CD4-positive, alpha-beta T cell treated with Interleukin-6 for 4 hours (primary cell): ENCODE measurements at places on chromosomes 2 and 18.

DNA sequence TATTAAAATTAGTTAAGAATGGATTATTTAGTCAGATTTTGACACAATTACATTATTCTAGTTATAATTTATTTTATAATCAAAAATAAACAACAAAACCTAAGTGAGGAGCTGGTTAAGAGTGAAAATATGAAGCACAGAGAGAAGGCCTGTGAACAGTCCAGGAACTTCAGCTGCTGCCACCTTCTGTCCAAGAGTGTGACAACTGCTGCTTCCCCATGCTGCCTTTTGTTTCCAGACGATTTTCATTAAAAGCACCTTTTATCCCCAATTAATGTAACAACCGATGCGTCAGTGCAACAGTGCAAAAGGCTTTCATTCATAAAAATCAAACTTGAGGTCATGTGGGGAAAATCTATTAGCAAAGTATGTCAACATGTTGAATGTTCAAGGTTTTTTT, 363.6 kb downstream of the CTNNA2 start:
- DNase-seq, result no peak

- peak; percentile 47 for DNase-seq
Observed at GRCh38 chr2:12504443-12504842, 212.3 kb upstream of the TRIB2 start.

DNA sequence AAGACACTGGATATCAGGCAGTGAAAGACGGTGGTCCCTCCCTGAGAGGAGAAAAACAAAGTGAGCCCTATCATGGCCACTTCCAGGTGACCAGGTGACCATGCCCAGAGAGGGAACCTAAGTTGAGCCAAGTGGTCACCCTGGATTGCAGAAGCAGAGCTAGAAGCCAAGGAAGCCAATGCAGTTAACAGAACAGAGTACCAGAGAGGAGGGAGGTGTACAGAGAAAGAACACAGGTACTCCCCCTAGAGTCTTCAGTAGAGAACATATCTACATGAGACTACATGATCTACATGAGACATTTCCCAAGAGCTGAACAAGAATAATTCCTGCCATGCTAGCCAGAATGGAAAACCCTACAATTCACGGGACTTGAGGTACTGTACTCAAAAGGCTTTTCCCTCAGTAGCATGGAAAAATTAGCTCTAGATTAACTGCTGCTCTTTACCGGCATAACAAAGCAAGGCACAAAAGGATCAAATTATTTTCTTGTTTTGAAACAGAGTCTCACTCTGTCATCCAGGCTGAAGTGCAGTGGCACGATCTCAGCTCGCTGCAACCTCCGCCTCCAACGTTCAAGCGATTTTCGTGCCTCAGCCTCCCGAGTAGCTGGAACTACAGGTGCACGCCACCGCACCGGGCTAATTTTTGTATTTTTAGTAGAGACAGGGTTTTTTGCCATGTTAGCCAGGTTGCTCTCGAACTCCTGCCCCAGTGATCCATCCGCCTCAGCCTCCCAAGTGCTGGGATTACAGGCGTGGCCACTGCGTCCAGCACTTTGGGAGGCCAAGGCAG, 23.5 kb downstream of the ROCK2 start:
- DNase-seq, result no peak

GRCh38 chr2:42425697-42426096, 64.7 kb upstream of the COX7A2L start:
- no peak for DNase-seq

- no peak for DNase-seq
Observed at GRCh38 chr18:43312891-43313290, 35.6 kb upstream of the SYT4 start.

DNA sequence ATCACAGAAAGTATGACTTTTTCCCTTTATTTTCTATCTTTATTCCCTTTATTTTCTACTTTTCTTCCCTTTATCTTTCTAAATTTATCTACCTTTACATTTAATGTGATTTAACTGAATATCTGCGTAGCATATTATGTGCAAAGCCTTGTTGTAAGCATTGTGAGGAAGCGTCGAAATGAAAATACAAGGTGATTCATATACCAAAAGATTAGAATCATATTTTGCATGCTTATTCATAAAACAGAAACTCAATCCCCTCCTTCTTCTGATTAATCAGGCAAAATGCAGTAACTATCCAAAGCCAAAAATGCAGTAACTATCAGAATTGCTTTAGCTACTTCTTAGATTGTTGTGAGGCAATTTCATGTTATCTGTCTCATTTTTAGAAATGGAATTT, 393.0 kb downstream of the CDH19 start:
- no peak for DNase-seq

GRCh38 chr2:197668296-197668695, 7.1 kb downstream of the RFTN2 start:
- DNase-seq, result no peak

GRCh38 chr2:227464361-227464760, 7.6 kb upstream of the AGFG1 start:
- no peak for DNase-seq

- DNase-seq, result no peak
Observed at GRCh38 chr18:3524706-3525105, 74.7 kb downstream of the TGIF1 start.

GRCh38 chr2:46748735-46749531, 166.7 kb downstream of the MCFD2 start:
- DNase-seq, result no peak

GRCh38 chr2:201915446-201915845, 109.1 kb downstream of the CDK15 start:
- DNase-seq, result no peak

GRCh38 chr2:196077821-196078220, 9.2 kb upstream of the DNAH7 start:
- DNase-seq, result no peak

DNA sequence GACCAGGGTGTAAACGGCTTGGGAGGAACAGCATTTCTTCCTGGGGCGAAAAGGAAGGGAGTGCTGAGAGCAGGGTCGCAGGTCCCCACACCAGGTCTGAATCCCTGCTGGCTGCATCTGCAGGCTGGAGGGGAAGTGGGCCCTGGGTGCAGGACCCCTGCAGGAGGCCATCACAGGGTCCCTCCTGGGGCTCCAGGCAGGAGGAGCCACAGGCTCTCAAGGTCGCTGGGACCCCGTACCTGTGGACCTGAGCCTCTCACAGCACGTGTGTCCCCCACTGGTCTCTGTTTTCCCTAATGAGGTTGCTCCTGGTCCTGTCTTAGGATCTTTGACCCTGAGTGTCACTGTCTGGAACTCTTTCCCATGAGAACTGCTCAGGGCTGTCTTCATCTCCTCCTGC, 147.8 kb upstream of the ZNF236 start:
- DNase-seq, result no peak

DNA sequence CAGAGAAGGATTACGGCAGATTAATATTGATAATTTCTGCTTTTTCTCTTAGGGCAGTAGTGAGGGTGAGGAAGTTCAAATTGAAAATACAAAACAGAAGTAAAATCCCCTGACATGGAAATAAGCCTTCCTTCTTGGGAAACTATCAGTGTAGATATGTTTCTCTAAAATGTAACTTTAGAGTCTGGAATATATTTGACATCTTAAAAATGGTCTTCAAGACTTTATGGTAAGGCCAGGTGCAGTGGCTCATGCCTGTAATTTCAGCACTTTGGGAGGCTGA, 33.0 kb downstream of the INPP5D start:
- DNase-seq, result no peak

DNA sequence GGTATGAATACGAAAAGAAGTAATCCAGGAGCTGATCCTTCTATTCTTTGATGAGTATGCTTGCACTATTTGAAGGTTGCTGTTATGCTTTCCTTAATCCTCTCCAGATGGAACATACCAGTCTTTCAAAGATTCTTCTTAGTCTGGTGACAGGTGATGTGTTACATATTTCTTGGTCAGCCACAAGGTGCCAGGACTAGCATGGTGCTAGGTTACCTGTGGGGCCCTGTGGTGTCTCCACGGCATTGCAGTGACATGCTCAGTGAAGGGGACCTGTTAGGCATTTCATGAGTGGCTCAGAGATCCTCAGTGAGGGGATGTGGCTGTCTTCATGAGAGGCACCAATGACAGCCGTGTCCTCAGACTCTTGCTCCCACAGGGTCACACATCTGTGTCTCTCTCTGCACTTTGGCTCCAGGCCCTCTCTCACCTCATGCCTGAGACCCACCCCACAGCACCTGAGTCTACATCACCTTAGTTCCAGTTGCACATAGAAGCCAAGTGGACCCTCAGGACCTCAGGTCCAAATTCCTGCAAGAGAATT, 13.1 kb upstream of the RAB31 start:
- no peak for DNase-seq

GRCh38 chr2:10845640-10846039, 33.1 kb upstream of the PDIA6 start:
- no peak for DNase-seq

DNA sequence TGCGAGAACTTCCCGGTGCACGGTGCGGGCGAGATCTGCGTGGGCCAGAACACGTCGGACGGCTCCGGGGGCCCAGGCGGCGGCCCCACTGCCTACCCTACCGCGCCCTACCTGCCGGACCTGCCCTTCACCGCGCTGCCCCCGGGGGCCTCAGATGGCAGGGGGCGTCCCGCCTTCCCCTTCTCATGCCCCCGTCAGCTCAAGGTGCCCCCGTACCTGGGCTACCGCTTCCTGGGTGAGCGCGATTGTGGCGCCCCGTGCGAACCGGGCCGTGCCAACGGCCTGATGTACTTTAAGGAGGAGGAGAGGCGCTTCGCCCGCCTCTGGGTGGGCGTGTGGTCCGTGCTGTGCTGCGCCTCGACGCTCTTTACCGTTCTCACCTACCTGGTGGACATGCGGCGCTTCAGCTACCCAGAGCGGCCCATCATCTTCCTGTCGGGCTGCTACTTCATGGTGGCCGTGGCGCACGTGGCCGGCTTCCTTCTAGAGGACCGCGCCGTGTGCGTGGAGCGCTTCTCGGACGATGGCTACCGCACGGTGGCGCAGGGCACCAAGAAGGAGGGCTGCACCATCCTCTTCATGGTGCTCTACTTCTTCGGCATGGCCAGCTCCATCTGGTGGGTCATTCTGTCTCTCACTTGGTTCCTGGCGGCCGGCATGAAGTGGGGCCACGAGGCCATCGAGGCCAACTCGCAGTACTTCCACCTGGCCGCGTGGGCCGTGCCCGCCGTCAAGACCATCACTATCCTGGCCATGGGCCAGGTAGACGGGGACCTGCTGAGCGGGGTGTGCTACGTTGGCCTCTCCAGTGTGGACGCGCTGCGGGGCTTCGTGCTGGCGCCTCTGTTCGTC, 1.7 kb downstream of the FZD7 start:
- peak; percentile 41 for DNase-seq

DNA sequence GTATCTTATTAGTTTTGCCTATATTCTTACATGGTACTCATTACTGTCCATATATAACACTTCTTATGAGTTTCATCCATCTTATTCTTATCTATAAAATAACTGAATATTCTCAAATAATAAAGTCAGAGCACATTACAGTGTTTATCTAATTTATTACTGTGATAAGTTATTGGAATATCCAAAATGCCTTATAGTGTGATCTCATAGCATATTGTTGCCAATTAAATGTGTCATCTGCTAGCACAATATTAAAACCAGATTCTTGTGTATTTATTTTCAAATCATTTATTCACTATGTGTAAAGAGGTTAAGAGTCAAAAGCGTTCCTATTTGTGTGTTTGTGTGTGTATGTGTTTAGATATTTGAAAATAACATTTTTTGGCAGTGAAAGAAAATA, 151.9 kb downstream of the WDR7 start:
- no peak for DNase-seq

DNA sequence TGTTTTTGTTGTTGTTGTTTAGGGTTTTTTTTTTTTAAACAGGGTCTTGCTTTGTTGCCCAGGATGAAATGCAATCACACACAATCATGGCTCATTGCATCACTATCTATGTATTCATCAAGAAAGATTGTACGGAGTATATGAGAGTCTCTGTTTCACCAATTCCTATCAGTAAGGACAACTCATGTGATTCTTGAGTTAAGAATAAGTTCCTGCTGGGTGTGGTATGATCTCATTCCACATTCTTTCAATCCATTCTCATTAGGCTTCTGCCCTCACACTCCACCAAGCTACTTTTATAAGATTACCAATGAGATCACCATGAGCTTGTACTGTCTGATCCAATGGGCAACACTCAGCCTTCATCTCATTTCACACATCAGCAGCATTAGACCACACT, 9.1 kb upstream of the AP1S3 start:
- DNase-seq, result no peak

- no peak for DNase-seq
Observed at GRCh38 chr2:27885234-27885633, 5.0 kb downstream of the RBKS start.

DNA sequence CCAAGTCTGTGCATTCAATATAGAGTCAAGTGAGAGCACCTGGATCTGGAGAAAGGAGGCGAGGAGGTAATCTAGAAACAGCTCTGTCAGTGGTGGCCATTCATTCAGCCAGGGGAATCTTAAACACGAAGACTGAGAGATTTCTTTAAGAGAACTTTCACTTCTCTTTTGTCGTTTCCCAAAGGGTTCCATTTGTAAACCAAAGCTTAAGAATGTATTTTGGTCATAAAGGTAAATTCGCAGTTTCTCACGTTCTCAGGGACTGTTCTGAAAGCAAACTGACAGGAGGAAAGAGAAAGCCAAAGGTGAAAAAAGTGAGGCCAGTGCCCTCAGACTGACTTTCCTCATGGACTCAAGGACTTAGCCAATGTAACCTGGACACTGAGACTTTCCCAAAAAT, 513.5 kb downstream of the CMPK2 start:
- DNase-seq, result no peak

DNA sequence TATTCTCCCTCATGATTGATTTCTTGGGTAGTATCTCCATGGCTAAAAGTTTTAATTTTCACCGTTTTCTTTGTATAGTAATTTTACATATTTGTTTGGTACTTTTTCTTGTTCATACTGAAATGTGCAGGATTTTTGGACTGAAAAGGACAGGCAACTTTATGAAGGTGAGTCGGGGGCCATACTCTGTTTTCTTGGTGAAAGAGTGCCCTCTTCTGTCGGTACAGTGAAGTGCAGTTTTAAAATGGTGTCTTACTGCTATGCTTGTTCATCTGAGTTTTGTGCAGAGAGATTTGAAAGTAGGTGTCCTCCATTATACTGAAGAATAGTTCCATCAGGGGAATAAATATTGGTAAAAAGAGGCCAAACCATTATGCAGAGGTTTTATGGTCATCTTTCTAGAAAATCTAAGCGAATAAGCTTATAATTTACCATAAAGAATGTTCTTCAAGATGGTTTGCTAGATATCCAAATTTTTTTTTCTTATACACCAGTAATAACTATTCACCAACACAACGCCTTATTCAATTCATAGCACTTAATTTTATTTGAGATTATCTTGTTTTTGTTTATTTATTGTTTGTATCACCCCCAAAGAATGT, 8.7 kb upstream of the SERPINB13 start:
- DNase-seq, result no peak

GRCh38 chr18:53906681-53907080, 317.8 kb downstream of the MBD2 start:
- no peak for DNase-seq

- DNase-seq, result no peak
Observed at GRCh38 chr2:207450186-207450585, 79.6 kb upstream of the CREB1 start.
